ENCODE measurements at places on chromosomes 3 and 15.

GRCh38 chr3:46849045-46849631, 14.1 kb downstream of the MYL3 start:
- DNase-seq = no peak

GRCh38 chr15:87454860-87455259, 801.7 kb downstream of the NTRK3 start:
- DNase-seq = no peak

DNA sequence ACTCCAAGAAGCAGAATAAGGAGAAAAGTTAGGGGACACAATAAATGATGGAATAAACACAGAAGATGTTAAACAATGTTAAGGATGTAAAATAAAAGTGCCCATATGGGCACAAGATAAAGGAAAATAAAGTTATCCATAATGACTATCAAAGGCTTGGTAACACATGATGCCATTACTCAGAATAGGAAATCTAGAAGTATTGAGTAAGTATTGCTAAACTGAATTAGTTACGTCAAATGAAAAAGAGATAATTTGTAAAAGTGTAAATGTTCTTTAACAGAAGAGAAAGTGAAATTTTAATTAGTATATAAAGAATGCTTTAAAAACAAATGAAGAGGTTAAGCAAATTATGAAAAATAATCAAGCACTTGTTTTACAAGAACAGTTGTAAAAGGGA, 6.7 kb downstream of the COPS2 start:
- DNase-seq = no peak

GRCh38 chr15:50940506-50940905, 32.0 kb downstream of the AP4E1 start:
- no peak for DNase-seq

DNA sequence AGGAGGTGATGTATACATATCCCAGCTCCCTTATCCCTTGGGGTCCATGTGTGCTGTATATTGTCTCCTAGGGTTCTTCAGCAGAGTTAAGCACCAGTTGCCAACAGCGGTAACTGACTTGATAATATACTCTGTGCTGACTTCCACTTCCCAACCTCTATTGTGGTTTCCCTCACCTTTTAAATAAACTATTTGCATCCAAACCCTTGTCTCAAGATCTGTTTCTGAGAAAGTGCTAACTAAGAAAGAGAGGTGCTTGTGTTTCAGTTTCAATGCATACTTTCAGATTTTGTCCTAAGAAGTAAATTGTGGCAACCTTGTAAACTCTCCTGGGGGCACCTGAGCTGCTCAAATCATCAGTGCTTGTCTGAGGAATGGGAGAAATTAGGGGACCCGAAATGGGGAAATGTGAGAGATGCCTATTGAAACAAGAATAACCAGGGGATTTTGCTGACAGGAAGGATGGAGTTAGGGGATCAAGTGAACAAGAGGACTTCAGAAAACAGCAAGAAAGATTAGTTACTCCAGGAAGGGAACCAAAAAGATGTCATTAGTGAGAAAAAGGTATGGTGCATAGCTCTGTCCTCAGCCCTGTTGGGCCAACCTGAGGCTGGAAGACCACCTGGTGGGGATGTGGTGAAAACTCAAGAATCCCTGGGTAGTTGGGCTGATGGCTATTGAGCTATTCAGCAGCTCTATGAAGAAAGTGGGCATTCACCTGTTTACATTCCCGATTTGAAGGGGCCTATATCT, 50.9 kb upstream of the MRPL3 start:
- no peak for DNase-seq

DNA sequence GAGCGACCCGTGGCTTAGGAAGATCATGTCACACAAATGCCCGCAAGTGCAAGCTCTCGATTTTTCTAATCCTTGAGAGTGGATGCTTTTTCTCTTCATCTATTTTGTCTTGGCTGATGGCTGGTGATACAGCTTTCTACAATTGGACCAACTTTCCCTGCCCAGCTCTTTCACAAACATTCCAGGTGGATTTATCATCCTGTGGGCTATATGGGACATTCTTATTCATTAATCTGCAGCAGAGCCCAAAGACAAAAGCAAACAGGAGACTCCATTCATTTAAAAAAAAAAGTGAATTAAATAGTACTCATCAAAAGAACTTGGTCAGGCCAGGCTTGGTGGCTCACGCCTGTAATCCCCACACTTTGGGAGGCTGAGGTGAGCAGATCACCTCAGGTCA, 14.2 kb upstream of the TSEN2 start:
- no peak for DNase-seq

DNA sequence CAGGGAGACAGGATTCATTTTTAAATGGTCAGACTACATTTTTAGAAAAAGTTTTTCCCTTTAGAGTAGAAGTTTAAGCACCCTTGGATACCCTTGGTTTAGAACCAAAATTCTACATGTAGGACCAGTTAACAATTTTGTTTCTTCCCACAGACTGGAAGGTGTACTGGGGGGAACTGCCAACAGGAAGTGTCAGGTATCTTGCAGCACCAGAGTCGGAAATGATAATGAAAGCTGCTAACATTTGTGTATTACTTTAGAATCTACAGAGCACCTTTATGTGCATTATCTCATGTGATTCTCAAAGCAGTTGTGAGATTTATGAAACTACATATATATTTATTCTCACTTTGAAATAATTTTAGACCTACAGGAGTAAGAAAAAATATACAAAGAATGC, 21.5 kb downstream of the SPRED1 start:
- no peak for DNase-seq

DNA sequence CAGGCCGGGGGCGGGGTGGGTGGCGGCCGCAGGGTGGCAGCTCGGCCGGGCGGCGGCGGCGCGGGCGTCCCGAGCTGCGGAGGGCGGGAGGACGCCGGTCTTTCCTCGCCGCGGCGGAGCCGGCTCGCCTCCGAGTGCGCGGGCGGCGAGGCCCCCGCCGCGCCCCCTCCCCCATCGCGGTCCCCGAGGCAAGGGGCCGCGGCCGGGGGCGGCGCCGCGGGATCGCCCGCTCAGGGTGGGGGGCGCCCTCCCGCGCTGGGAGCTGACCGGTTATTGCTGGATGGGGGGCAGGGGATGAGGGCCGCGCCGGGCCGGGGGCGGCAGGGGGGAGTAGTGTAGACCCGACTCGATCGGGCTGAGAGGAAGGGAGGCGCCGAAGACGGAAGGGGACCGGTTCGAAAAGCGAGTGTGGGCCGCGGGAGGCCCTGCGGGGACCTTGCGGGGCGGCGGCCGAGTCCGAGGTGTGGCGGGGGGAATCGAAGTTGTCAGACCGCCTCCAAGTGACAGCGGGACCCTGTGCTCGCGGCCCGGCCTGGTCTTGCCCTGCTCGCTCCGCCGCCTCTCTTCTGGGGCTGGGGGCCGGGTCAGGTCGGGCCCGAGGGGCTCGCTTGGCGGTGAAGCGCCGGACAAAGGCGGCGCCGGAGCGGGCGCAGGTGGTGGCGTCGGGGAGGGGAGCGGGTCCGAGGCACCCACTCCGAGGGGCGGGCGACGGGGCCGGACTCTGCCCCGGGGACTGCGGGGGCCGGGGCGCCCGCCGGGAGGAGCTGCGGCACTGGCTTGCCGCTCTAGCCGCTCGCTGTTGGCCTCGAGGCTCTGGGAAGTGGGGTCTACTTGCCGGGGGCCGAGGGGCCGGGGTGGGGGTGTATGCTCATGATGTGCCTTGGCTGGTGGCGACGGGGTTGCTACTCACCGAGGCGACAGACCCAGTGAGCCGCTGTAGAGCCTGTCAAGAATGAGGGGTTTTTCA, 1.1 kb downstream of the BAHD1 start:
- no peak for DNase-seq

DNA sequence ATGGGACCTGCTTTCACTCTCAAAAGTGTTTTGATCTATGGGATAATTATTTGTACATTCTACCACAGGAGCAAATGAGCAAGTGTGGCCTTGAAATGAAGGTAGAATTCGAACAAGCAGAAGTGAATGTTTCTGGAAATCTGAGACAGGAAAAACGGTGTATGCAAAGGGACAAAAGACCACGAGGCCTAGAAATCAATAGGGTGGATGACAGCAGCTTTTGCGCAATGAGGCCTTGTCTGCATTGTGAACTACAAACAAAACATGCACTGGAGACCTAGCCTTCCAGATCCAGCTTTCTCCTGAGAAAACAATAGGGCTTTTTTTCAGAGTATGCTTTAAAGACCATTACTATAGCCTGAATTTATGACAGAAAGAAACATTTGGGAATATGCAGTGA, 1137.0 kb downstream of the ROBO2 start:
- DNase-seq = no peak

DNA sequence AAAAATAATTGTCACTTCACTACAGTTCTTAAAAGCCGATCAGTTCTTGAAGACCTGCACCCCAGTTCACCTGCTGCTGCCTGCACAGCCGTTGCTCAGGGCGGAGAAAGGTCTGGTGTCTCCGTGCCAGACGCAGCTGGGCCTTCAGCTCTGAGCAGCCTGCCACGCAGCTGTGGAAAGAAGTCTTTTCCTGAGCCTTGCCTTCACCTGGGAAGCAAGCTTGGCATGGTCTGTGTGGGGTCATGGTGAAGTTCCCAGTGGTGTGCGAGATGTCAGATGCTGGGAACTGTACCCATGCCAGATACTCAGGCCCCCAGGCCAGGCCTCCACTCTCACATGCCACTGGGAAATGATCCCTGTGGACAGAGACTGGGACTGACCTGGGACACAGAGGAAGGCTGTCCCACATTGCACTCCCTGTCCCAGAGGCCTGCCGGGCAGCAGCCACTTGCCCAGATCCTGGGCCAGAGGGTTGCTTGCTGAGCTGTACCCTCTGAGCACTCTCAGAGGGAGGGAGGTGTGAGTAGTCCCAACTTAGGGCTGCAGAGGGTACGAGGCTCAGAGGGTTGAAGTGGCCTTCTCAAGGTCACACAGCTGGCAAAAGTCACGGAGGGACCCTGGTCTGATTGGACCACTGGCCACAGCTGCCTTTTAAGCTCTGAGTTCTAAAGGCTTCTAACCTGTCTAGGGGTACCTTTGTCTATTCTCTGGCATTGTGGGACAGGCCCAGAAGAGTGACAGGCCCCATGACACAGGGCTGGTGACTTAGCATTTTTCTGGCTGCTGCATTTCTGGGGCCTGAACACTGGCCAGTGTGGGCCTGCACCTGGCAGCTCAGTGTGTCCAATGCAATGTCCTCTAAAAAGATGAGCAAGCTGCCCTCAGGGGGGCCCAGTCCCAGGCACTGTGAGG, 55.4 kb downstream of the KLF13 start:
- no peak for DNase-seq

GRCh38 chr3:54488297-54488696, 365.9 kb downstream of the CACNA2D3 start:
- DNase-seq = no peak

DNA sequence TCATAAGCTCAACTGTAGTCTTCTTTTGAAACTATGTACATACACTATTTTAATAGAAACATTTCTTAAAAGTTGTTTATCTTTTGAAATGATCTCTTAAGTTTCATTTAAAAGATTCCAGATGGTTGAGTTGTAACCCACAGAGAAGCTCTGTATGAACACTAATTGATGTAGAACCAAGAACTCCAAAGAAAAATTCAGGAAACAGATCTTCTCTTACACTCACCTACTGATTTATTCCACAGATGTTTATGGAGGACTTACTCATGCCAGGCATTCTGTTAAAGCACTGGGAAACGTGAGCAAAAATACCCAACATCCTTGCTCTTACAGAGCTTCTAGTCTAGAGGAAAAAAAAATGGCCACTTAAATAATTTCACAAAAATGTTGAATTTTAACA, 551.1 kb downstream of the NAALADL2 start:
- no peak for DNase-seq

GRCh38 chr15:96858694-96859093, 528.2 kb downstream of the NR2F2 start:
- DNase-seq = no peak

DNA sequence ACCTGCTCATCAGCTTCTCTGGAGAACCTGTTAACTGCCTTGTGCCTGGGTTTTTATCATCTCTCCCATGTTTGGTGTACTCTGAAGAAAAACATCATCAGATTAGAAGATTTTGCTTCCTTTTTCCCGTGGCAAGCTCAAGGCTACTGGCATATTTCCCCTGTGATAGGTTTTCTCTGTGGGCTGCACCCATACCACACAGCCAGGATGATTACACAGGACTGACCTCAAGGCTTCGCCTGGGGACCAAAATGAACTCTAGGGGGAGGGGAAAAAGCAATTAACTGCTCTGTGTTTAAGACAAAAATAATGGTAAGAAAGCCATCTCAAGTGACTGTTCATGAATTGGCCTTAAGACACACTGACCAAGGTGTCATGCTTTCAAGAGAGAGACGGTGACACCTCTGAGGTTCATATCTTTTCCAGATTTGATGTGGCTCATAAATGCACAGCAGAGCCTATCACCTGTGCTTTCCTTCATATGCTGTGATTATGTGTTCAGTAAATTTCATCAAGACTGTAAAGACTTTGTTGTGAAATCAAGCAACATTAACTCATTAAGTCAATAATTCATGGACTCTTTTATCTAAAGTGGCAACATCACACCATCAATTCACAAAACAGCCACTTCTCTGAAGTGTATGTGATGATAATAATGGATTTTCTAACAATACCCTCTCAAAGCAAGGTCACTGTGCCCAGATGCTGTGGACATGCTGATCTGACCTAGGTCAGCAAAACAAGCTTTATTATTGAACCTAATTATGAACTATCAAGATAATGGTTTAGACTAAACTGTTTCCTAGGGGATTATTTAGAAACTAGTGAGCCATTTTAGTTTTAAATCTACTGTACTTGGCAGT, 427.9 kb downstream of the WDR72 start:
- no peak for DNase-seq

- no peak for DNase-seq
These were observed 866.3 kb downstream of the ROBO1 start for GRCh38 chr3:78901544-78901943.

- no peak for DNase-seq
These were observed 140.5 kb downstream of the FNDC3B start for GRCh38 chr3:172179680-172180399.

GRCh38 chr3:161821591-161821990, 325.0 kb downstream of the OTOL1 start:
- no peak for DNase-seq

DNA sequence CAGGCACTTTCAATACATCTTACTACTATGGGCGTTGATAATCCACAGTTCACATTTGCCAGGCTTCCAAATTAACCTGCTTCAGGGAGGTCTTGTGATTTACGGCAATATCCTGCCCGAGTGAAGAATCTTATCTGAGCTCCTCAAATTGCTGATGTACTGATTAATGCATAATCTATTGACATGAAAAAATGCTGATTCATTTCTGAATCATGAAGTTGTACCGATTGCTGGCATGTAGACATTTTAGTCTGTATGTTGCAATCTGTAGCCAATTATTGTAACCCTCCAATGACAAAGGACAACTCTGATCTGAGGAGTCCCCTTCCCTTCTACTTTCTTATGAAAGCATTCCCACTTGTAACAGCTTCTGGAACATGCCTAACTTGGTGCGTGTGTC, 97.2 kb downstream of the SEC22A start:
- no peak for DNase-seq

GRCh38 chr3:171328419-171329082, 131.7 kb downstream of the TNIK start:
- no peak for DNase-seq

DNA sequence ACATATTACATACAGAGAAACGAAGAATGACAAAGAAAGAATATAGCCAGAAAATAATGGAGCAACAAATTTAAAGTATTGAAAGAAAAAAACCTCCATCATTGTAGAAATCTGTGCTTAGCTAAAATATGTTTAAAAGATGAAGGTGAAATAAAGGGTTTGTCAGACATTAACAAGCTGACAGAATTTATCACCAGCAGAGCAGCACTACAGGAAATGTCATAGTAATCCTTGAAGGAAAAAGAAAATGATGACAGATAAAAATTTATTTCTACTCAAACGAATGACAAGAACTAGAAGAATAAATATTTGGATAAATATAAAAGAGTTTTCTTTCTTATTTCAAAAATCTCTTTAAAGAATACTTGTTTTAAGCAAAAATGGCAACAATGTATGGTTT, 40.6 kb upstream of the OTOL1 start:
- no peak for DNase-seq

Measured in stimulated activated CD4-positive, alpha-beta T cell treated with anti-CD3 and anti-CD28 coated beads, Interleukin-2, amount 100 ng/mL, for 48 hours (primary cell).